ENCODE measurements at places on chromosomes 1 and 21. TPM values are rescaled to one million over a fixed set of nuclear protein-coding genes. Genes with fewer than 3 reads are reported as not detected.

DNA sequence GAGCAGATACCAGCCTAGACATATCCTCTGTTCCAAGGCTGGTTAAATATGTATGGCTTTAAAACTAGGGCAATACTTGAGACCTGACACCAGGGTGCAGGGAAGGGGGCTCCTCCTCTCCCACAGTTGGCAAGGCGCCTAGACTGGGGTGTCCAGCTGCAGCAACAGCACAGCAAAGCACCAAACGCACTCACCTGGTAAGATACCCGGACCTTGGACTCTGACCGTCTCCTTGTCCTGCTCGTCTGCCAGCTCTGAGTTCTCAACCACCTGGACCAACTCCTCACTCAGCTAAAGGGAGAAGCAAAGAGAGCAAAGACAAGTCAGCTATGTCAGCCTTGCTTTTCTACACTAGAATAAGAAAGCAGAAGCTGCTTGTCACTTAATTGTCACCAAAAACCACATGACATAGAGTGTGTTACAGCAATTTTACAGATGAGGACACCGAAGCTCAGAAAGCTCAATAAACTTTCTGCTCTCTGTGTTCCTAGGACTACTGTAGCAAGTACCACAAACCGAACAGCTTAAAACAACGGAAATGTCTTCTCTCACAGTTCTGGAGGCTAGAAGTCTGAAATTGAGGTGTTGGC is 4.4 kb downstream of the PACC1 start:
- DNase-seq: no peak

- DNase-seq: peak; percentile 86
These were observed 30.5 kb upstream of the B3GALT2 start for GRCh38 chr1:193216920-193217319.

GRCh38 chr1:25809283-25809926 is 9.4 kb downstream of the SELENON start:
- DNase-seq: no peak

- DNase-seq: no peak
These were observed 6.0 kb upstream of the SLC27A3 start for GRCh38 chr1:153769221-153769620.

DNA sequence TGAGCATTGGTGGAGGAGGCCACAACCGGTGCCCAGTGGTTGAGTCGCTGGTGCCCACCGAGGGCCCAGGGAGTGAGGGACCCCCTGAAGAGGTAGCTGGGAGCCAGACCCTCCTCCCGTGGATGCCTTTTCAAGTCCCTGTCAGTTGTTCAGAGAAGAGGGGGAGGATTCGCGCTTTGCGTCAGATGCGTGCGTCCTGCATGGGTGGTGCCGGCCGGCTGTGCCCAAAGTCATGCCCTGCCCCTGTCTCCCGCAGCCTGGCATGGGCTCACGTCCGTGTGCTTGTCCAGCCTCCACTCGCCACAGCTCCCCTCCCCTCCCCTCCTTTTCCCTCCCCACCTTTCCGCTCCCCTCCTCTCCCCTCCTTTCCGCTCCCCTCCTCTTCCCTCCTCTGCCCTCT is 45.2 kb downstream of the PRKCZ start:
- no peak for DNase-seq

DNA sequence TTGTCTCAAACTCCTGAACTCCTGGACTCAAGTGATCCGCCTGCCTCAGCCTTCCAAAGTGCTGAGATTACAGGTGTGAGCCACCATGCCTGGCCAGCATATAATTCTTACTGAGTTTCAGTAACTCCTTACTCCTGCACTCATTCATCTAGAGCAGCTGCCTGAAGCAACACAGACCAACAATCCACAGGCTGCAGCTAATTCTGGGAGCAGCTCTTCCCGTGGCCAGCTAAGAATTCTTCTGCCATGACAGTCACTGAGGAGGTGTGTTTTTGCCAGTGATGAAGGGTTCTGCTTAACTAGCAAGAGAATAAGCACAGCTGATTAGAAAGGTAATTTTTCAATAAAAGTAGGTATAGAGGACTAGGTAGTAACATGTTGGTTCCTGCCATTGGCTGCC is 5.4 kb downstream of the VTCN1 start:
- no peak for DNase-seq

DNA sequence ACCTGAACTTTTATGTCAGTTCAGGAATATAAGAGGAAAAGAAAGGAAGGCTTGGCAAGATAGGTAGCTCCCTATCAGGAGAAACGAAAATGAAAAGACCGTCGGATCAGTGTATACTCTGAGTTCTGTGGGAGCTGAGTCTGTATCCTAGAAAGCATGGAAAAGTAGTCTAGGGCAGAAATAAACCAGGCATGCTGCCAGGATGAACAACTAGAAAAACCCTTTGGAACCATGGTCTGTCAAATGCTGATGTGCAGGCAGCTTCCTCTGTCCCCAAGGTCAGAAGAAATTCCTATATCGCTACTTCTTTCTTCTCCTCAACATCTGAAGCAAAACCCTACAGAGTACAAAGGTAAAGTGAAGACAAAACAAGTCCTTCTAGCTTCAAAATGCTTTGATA is 268.8 kb downstream of the ST6GALNAC3 start:
- DNase-seq: no peak

DNA sequence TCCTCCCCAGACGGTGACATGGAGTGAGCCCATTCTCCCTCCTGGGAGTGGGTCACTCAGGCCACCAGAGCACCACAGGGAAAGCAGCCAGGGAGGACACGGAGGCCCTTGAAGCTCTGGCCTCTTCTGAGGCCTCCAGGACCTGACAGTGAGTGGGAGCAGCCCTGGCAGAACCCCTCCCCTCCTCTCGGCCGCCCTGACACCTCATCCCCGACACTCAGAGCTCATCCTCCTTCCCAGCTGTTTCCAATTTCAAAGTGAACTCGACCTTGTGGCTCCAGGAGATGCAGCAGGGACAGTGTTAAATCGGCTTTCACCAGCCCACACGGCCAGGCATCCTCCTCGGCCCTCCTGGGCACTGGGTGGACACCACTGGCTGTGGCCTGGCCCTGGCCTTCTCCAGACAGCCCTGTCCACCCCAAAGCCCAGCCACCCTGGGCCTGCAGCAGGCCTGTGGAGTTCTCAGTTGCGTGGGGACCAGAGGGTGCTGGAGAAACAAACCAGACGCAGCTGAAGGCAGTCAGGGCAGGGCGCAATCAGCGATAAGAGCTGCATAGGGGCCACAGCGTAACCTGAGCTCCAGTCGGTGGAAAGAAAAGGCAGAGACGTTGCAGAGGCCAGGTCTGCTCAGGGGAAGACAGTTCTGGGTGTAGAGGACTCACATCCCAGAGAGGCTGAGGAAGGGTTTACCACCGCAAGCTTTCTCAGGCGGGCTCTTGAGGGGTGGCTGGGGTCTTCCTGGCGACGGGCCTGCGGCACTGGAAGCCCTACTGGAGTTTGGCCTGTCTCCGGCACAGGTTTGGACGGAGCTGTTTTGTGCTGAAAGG is 27.1 kb downstream of the FTCD start:
- DNase-seq: no peak

DNA sequence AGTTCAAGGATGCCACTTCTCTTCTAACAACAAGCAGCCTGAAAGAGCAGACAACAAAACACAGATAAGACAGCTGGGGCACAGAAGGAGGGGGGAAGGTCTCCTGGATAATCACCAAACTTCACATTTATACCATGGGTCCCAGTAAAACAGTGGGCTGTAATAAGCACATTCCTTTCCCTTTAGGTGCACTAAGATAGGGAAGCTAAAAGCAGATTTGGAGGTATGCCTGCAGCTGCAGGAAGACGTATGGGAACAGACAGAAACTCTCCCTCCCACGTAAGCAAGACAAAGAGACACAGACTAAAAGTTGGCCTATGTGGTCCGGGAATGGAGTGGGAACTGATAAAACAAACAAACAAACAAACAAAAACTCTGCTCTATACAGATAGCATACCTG is 612.1 kb downstream of the MRPL39 start:
- DNase-seq: no peak

DNA sequence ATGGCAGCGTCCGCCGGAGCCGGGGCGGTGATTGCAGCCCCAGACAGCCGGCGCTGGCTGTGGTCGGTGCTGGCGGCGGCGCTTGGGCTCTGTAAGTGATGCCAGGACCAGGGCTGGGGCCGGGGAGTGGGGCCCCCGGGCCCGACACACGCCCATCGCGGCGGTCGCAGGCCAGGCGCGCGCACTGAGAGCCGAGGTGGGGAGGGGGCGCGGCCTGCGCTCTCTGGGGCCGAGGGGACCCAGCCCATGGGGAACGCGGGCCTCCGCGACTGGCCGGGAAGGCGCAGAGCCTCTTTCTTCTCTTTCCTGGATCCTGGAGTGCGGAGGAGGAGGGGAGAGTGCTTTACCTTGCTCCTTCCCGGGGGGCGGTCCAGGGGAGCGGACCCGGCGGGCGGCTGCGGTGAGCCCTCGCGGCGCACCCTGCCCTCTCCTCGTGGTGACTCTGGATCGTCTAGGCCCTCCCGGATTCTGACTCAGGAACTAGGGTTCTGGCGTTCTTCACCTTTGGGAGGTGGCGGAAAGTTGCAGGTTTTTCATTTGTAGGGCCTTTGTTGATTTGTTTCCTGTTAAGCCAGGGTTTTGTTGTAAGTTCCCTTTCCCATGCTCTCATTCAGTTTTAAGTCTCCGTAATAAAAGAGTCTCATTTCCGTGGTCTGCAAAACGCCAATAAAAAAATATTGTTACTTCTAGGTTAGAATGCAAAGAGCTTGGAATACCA is 529 bp downstream of the MPZL1 start:
- DNase-seq: peak; percentile 59

DNA sequence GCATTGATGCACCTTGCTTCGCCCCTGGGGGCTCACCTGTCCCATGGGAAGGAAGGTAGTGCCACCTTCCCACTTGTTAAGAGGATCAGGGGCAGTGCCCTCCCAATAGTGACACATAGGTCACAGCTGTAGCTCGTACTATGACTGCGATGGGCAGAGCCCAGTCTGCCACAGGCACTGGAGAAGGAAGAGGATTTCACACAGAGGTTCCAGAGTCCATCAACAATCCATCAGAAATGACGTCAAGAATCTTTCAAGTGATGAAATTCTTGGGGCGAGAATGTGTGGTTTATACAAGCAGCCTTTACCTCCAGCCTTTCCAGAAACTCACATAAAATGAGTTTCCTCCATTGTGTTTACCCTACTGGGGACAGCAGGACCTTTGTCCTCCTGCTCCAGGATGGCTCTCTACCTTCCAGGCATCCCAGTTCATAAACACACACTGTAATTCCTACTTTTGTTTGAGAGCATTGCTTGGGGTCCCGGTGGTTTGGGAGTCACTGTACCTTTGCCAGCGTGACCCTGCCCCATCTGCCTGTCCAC is 260.6 kb upstream of the VAMP3 start:
- no peak for DNase-seq

DNA sequence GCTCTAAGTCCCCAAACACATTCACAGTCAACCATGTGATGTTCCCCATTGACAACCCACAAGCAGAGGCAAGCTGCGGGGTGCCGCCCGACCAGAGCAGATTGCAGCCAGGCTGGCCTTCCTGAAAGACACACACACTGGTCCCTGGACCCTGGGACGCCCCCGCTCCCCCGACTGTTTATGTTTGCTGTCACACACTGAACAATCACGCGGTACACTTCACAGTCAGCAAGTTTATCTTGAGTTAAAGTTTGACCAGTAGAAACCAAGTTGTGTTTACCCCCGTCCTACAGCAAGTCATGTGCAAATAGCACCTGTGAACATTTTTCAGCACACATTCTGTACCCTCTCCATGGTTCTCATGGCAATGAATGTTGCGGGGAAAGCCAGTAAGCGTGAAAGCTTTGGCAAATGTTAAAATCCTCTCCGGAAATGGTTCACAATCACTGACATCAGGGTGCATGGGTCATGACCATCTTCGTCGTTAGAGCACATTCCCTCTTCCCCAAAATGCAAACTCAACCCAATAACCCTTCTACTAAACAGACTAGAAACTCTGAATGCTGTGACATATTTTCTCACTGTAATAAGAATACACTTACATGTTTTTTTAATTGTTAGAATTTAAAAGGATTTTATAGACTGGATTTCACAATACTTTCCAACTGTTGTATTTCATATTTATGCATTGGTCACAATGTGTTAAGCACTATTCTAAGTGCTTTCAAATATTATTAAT is 33.3 kb upstream of the IRF2BP2 start:
- DNase-seq: no peak

DNA sequence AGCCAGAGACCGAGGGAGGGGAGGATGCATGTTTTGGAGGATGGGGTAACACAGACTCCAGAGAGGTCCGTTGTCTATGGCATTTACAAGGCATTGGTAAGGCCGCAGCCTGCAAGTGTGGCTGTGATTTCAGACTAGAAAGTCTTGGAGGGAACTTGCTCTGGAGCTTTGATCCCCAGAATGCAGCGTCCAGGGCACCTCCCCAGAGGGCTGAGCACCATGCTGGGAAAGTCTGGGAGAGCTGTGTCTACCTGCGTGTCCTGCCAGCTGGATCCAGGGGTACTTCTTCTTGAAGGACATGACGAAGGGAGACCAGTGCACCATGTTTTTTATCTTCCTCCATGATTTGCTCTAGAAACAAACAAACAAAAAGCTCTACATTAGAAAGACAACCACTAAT is 90.7 kb downstream of the ITPKB start:
- DNase-seq: no peak

GRCh38 chr1:84889437-84889836 is 3.6 kb downstream of the LPAR3 start:
- DNase-seq: no peak

- DNase-seq: no peak
These were observed 62.6 kb downstream of the CD46 start for GRCh38 chr1:207814469-207814868.

- DNase-seq: no peak
These were observed 86.9 kb upstream of the NEGR1 start for GRCh38 chr1:72369069-72369757.

GRCh38 chr1:45359882-45360513 is 19.8 kb upstream of the MUTYH start:
- DNase-seq: peak; percentile 81

GRCh38 chr1:171817511-171818265 is 23.6 kb upstream of the DNM3 start:
- peak; percentile 69 for DNase-seq

The C8B gene
- not detected for total RNA-seq

The KRTAP19-3 gene
- not detected for total RNA-seq

The COL6A2 gene
- total RNA-seq: 17.5 TPM

The PTAFR gene
- total RNA-seq: 0.17 TPM

The MCOLN2 gene
- total RNA-seq: 0.05 TPM

The PITHD1 gene
- total RNA-seq: 41.2 TPM

The RHBDL2 gene
- 0.28 TPM for total RNA-seq

The GPR89B gene
- 16.0 TPM for total RNA-seq

The EDARADD gene
- total RNA-seq: not detected

The CD244 gene
- 0.14 TPM for total RNA-seq

The CDK18 gene
- 1.7 TPM for total RNA-seq

The TP73 gene
- not detected for total RNA-seq

The ANGPTL1 gene
- total RNA-seq: not detected

The LMOD1 gene
- total RNA-seq: not detected

The MAP3K6 gene
- 6.6 TPM for total RNA-seq

The AXDND1 gene
- not detected for total RNA-seq

The RPL5 gene
- 958 TPM for total RNA-seq

The PINK1 gene
- 106 TPM for total RNA-seq

The LRRC8B gene
- total RNA-seq: 6.4 TPM

The AP4B1 gene
- 26.7 TPM for total RNA-seq

The SYT11 gene
- 41.0 TPM for total RNA-seq
